Pons (tissue), 1 donor: ENCODE measurements at places on chromosomes 3 and 15.

DNA sequence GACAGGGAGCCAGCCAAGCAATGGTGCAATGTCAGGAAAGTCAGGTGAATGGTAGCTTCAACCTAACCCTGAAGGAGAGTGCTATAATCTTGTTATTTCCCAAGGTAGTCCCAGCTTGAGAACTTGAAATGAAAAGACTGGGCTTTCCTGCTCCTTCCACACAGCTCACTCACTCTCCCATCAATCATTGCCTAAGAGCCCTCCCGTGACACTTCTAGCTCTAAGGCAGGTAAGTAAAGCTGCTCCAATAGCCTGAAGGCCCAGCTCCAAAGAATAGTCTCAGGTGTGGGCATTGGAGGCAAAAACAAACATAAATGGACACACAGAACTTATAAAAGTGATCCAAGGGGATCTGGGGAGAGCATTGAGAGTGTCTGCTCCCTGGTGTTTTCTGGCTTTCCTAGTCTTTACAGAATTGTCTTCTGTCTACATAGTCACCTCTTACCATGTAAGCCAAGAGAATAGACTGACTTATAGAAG is 63.1 kb upstream of the TBC1D5 start:
- no peak for DNase-seq

DNA sequence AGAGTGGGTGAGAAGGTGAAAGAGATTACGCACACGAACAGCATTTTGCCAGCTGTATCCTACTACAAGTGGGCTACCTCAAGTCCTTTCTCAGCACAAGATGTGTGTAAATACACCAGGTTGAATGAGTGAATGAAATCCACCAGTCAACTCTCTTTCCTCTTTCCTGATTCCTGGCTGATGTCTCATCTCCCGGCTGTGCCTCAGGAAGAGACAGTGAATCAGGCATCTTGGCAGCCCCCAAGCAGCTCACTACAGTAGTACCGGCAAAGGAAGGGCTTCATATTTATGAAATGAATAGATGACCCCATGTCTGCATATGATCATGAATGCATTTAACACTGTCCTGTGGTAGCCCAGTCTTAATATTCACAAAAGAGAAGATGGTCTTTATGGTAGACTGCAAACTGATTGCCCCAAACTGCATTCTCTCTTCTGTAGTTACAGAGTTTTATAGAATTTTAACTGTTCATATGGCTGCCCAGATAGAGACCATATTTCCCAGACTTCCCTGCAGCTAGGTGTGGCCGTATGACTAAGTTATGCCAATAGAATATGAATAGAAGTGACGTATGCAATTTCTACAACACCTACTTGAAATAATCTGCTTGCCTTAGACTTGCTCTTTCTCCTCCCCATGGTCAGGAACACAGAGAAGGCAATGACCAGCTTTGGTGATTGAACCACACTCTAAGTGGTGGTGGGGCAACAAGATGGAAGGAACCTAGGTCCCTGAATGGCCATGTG is 22.7 kb downstream of the MGLL start:
- DNase-seq = no peak

GRCh38 chr15:75786575-75786947 is 56.7 kb upstream of the UBE2Q2 start:
- no peak for DNase-seq

- peak; percentile 51 for DNase-seq
Observed at GRCh38 chr3:151008699-151009098, 36.2 kb upstream of the CLRN1 start.

GRCh38 chr15:66278056-66278455 is 15.3 kb upstream of the DIS3L start:
- no peak for DNase-seq

DNA sequence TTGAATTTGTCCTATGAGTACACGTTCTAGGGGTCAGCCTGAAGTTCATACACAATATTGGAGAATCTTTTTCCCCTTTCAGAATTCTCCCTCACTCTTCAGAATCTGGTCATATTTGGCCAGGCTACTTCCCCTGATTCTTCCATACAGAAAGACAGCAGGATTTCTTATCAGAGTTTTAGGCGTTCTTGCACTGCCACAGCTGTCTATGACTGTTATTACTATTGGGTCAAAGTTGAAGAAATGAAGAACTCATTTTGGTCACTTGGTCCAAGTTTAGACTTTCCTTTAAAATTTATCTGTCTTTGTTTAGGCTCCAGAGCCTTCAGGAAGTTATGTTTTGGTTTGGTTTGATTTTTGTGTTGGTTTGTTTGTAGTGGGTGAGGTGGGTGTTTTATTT is 12.0 kb downstream of the TEX55 start:
- no peak for DNase-seq

GRCh38 chr3:36924744-36925521 is 19.9 kb downstream of the TRANK1 start:
- DNase-seq = no peak

- DNase-seq = no peak
Observed at GRCh38 chr3:64341296-64341695, 116.0 kb upstream of the PRICKLE2 start.

GRCh38 chr3:180036092-180036670 is 556 bp downstream of the PEX5L start:
- DNase-seq = no peak

DNA sequence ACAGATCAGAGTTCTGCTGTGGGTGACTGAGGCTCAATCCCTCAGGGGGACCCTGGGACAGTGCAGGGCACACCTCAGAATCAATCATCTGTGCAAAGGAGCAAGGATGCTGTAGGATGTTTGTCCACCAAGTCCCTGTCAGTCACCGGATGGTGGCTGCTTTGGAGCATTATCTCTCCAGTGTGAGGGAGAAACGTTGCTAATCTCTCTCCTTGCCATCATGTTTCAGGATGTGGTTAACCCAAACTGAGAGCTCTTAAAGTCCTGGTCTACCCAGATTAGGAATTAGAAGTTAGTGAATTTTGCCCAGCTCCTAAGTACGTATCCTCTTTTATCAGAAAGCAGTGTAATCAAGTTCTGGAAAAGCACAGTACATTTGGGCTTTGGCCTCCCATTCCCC is 26.2 kb upstream of the LRRC3B start:
- DNase-seq = no peak

- DNase-seq = no peak
Observed at GRCh38 chr3:7433073-7433472, 572.2 kb downstream of the GRM7 start.

- no peak for DNase-seq
Observed at GRCh38 chr3:127755305-127755681, 67.0 kb downstream of the MGLL start.

DNA sequence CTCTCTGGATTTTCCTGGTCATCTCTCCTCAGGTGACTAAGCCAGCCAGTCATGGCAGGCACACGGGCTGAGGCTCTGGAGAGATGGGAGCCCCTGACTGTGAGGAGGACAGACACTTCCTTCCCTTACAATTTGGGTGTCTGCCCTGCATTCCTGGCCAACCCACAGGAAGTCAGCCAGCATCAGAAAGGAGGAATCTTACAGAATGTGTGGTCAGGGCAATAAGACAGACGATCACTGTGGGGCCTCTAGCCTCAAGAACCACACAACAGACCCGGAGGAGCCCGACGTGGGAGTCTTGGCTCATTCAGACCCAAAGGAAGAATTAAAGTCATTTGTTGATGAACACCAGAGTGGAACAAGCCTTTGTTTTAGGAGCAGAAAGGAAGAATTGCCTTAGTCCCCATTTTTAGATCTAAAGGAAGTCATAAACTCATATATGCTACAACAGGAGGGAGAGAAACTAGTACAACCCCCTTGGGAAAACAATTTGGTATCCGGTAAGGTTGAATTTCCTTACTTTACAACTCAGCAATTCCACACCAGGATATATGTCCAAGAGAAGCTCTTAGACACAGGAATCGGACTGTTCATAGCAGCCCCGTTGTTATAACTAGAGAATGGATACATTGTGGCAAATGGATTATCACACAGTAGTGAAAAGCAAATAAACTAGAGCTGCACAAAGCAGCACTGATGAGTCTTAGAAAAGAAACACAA is 62.2 kb downstream of the ABTB1 start:
- DNase-seq = peak; percentile 81

GRCh38 chr15:42984493-42985034 is 64.0 kb upstream of the TTBK2 start:
- no peak for DNase-seq

DNA sequence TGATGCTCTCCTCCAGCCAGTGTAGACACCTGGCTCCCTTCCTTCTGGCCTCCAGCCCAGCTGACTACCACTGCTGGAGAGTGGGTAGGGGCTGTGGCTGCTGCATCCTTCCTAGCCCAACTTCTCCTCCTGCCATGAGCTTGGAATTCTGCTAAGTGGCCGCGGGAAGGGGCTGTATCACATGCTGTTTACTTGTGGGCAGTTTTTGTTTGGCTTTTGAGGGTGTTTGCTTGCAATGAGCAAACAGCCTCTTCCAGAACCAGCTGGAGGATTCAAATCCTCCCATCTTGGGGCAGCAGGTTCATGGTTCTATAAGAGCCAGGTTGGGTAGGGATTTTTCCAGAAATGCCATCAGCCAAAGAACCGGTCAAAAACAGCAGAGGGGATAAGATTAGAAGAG is 9.0 kb downstream of the GASK1A start:
- DNase-seq = no peak

DNA sequence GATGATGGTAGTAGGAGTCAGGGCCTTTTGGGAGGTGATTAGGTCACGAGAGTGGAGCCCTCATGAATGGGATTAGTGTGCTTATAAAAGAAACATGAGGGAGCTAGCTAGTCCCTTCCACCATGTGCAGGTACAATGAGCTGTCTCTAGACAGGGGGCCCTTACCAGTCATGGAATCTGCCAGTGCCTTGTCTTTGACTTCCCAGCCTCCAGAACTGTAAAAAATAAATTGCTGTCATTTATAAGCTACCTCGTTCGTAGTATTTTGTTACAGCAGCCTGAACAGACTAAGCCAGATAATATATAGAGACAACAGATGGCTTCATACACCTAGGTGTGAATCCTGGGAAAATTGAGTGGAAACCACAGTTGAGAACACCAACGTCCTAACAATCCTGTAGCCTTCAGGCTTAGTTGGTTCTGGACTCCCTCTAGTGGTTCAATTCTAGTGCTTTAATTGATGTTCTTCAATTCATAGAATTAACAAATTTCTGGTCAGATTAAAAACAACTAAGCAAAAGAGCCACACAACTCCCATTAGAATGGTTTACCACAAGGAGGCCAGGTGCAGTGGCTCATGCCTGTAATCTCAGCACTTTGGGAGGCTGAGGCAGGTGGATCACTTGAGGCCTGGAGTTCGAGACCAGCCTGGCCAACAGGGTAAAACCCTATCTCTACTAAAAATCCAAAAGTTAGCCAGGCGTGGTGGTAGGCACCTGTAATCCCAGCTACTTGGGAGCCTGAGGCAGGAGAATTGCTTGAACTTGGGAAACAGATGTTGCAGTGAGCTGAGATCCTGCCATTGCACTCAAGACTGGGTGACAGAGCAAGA is 21.3 kb upstream of the GATM start:
- peak; percentile 91 for DNase-seq

GRCh38 chr3:176906046-176906905 is 291.0 kb downstream of the TBL1XR1 start:
- peak; percentile 33 for DNase-seq

- no peak for DNase-seq
Observed at GRCh38 chr3:124856677-124857076, 30.5 kb downstream of the ITGB5 start.

GRCh38 chr15:56783156-56783856 is 50.0 kb upstream of the ZNF280D start:
- no peak for DNase-seq

- no peak for DNase-seq
Observed at GRCh38 chr3:128988286-128988685, 5.6 kb downstream of the CFAP92 start.

DNA sequence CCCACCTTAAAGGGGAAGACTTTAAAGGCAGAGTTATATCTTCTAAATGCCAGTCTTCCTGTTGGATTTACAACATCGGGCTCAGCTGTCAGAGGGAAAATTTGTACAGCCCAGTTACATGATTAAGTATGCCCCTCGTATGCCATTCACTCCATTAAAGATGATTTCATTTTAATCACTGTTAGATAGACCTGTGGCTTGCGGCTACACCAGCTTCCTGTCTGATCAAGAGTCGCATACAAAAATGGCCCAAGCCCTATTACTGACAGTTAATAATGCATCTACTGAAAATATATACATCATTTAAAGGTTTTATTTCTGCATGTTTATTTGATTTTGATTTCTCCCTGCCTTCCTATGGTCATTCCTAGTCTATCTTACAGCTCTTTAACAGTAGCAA is 7.1 kb downstream of the EIF4E3 start:
- DNase-seq = no peak

DNA sequence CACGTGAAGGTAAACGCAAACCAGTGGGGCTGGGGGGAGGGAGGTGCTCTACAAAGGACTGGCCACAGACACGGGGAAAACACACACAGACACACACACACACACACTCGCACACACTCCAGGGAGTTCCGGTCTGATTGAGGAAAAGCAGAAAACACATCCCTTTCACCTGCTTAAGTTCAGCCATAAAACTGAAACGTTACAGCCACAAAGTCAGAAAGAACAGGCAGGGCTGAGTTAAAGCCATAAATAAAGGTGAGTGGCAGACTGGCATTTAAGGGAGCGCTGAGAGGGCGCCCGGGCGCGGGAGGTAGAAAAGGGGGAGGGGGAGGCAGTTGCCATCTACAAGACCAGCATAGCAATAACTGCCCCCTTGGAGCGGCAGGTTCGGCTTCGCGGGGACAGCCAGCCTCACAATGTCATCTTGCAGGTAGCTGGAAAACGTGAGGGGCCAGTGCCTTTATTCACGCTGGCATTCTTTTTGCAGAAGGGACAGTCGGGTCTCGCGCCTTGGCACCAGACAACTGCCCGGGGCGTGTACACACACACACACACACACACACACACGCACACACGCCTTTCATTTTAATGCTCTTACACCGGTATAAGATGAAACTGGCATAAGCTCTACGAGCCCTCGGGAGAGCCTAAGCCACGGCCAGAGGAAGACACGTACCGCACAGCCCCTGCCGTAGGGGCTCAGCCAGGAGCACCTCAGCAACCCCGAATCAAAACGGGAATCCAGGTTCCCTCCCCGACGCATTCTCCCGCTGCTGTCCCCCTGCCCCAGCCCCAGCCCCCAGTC is 866 bp downstream of the TNIK start:
- DNase-seq = peak; percentile 47

- DNase-seq = no peak
Observed at GRCh38 chr15:70480196-70480856, 283.0 kb downstream of the UACA start.

DNA sequence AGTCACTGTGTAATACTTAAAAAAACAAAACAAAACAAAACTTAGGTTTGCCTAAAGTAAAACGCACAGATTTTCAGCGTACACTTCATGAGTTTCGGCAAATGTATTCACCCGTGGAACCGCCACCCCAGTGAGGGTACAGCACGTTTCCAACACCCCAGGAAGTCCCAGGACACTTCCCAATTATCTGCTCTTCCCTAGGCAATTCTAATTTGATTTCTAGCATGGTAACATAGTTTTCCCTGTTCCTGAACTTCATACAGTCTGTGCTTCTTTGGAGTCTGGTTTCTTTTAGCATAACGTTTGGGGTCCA is 497 bp upstream of the CLASP2 start:
- DNase-seq = no peak

DNA sequence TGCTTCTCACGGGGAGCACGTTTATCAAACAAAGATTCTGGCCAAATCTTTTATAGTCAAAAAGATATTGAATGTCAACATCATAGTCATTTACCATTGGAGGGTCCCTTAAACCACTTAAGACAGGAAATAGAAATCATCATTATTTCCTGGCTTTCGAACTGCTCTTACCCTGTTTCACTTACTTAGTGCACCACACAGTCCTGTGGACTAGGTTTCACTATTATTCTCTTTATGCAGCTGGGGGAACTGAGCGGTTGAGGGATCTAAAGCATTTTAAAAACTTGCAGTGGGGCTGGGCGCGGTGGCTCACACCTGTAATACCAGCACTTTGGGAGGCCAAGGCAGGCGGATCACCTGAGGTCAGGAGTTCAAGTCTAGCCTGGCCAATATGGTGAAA is 13.7 kb upstream of the TPRG1 start:
- DNase-seq = no peak
